Activated effector memory CD4-positive, alpha-beta T cell treated with Interleukin-2 at 50 U/mL for 16 hours (primary cell): ENCODE measurements at places on chromosomes 5 and 9.

DNA sequence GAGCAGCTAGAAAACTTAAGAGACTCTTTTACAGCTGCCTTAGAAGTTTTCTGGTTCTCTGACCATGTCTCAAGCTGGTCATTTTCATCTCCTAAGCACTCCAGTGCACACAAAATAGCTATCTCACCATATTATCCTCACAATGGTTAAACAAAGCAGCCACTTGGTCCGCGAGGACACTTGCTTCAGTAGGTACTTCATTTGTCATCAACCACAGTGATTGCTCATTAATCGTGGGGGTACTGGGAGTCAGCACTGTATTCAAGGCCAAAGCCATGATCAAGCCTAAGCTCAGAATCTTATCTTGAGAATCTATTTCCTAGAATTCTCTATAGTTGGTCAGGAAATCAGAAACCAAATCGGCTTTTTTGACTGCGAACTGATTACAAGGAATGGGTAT is 2.9 kb downstream of the ARL14EPL start:
- no peak for DNase-seq

DNA sequence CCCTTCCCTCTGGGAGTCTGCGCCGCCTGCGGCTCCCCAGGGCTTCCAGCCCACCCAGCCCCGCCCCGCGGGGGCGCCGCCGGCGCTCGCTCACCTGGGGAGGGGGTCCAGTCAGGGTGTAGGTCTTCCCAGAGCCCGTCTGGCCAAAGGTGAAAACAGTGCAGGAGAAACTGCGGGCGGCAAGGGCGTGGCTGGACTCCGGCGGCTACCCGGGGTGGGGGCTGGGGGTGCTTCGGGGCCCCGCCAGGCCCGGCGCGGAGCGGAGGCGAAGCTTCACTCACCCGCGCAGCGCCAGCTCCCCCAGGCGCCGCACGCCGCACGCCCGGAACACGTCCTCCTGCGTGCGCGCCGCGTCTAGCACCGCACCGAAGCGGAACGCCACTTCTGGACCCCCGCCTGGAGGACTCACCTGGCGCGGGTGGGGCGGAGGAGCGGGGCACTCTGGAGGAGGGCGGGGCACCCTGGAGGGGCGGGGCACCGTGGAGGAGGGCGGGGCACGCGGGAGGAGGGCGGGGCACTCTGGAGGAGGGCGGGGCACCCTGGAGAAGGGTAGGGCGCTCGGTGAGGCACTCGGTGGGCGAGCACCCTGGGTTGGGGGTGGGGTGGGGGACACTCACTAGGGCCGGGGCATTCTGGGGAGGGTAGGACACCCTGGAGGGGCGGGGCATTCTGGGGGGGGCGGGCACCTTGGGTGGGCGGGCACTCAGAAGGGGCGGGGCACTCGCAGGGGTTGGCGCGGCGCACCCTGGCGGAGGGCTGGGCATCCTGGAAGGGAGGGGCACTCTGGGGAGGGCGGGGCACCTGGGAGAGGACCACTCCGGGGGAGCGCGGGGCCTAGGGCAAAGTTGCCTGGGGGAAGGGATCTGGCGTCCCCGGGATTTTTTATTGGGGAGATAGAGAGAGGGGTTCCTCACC is 814 bp downstream of the KIF12 start:
- DNase-seq, result no peak

DNA sequence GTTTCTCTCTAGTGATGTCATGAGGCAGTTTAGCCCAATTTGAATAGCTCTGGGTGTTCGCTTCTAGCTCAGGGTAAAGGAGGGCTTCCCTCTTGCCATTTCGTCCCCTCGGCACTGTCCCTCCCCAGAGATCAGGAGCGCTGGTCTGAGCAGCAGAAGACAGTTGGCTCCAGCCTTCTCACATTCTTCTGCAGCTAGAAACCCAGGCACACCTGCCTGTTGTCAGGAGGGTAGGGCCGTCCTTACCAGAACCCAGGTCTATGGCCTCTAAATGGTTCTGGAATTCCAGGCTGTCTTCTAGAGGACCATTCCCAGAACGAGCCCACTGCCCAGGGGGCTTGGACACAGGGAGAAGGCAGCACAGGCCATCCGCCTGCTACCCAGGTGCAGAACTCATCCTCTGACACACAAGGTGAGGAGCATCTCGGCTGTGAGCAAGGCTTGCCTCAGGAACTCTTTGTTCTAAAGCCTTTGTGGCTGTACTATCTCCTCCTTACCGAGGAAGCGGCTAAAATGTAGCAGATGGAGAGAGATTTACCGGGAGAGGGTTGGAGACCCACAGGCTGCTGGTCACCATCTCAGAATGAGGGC is 255.6 kb upstream of the IRX2 start:
- DNase-seq, result no peak

GRCh38 chr5:165227515-165227914 is 1722.1 kb downstream of the MAT2B start:
- no peak for DNase-seq

DNA sequence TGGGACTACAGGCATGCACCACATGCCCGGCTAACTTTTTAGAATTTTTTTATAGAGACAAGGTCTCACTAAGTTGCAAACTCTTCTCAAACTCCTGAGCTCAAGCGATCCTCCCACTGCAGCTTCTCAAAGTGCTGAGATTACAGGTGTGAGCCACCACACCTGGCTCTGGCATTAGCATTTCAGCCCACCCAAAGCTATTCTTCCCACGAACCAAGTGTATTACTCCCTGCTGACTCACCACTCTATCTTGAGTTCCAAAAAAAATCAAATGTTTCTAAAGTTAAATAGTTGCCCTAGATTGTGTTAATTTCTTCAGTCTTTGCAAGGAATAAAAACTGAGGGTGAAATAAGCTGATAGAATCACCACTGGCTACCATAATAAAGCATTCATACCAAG is 205.5 kb downstream of the ARRDC3 start:
- DNase-seq, result no peak

- no peak for DNase-seq
These were observed 235.9 kb upstream of the TRPM3 start for GRCh38 chr9:71357346-71357745.
